ENCODE measurements at places on chromosomes 11 and 22. TPM values are rescaled to one million over a fixed set of nuclear protein-coding genes. Genes with fewer than 3 reads are reported as not detected.

DNA sequence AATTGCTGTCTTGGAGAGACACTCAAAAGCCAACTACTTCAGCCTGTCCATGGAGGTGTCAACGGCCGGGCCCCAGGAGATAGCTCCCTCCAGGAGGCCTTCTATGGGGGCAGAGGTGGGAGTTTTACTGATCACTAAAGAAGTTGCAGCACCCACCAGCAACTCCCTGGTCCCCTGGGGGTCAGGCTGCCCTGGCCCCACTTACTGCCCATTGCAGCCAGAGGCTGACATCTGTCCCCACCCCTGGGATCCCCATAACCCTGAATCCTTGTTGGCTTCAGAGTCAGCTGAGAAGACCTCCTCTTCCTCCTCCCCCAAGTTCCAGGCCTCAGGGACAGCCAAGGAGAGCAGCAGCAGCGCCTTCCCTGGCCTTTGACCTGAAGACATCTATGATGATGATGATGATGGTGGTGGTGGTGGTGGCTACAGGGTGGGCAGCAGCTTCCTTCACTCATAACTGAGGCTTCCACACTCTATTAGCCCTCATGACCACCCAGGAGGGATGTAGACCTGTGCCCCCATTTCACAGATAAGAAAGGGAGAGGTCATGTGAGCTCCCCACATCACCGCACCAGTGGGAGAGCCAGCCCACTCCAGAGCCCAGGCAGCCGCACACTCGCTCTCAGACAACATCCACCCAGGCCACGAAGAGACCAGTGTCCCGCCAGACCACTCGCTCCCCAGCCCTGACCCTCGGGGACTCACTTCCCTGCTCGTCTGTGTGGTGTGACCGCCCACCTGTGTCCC, 43.8 kb upstream of the FGF3 start:
- no peak for DNase-seq

- DNase-seq, result no peak
Measured at GRCh38 chr11:112871909-112872500, 89.2 kb upstream of the NCAM1 start.

TMPRSS5 gene
- under 0.01 TPM for total RNA-seq

- no peak for DNase-seq
Measured at GRCh38 chr11:83957038-83957900, 671.1 kb upstream of the CCDC90B start.

DNA sequence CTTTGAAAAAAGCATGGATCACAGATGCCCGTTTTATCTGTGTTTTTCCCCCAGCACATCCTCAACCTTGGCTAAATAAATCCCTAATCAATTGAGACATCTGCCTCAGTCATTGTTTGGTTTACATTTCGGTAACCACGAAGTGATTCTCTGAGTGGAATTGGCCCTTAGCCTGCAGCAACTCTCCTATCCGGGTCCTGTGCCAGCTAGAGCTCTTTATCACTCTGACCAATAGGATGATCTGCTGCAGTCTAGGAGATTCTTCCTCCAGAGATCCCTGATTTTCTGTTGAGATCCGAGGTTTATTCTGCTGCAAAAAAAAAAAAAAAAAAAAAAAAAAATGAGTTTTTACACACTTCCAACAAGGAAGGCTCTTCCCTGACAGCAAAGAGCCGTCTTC, 137.3 kb downstream of the KCNA4 start:
- no peak for DNase-seq

CCDC89 gene
- total RNA-seq, result not detected

GRCh38 chr11:40384991-40385390, 1074.5 kb downstream of the LRRC4C start:
- DNase-seq, result peak; percentile 79

DNA sequence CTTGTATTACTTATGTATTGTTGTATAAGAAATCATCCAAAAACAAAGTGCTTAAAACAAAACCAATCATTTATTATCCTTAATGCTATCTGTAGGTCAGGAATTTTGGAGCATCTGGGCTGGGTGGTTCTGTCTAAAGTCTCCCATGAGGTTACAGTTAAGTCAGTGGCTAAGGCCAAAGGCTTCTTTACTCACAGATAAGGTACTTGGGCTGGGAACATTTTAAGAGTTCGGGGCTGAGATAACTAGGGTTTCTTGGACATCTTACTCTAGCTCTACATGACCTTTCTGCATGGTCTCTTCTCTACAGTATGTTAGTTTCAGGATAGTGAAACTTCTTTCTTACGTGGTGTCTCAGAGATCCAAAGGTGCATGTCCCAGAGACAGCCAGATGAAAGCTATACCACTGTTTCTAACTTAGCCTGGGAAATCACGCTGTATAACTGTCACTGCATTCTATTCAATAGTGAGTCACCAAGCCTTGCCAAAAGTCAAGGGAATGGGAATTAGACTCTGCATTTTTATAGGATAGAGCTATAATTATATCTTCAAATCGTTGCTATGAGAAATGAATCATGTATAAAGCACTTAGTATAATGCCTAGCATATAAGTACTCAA, 29.6 kb downstream of the SOX6 start:
- DNase-seq, result no peak

DNA sequence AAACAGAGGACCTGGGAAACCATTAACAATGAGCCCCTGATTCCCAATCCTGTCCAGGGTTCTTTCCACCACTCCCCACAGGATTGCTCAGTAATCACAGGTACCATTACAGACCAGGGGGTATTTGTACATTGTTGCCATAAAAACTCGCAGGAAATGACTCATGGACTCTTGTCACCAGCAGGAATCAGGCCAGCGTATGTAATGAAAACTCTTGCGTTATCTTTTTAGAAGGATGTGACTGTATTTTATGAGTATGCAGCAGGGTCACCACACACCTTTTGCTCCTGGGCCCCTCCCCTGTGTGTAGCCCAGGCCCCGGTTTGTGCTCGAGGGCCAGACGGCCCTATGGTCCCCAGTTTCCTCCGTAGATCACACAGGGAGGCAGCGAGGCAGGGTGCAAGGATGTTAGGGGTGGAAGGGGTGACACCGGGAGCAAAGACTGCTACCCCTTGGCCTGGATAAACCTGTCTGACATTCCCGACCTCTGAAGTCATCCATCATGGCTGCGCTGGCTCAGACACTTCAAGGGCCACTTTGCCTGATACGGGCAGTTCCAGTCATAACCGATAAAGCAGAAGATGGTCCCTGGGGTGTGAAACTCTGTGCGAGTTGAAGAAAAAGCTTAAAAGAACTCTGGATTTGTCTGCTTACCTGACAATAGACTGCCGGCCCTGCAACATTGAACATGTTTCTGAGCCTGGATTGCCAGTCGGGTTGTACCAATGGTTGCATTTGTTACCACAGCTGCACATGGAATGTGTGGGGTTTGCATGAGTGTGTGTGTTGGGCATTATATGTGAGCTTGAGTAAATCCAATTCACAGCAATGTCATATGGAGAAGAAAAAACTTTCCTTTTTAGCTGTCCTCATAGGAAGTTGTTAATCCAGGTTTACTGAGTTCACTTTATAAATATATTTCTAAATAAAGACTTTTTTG, 56.9 kb downstream of the MICAL2 start:
- peak; percentile 98 for DNase-seq

- peak; percentile 76 for DNase-seq
Measured at GRCh38 chr22:46737976-46738646, at the start of gene CERK. CERK (minus strand) TSS chr22:46738252; CDS start chr22:46738148, 104 bp downstream.

GRCh38 chr11:36373016-36374010, 77.2 kb downstream of the PRR5L start:
- no peak for DNase-seq

ROM1 gene
- total RNA-seq, result 2.4 TPM

ADM2 gene
- total RNA-seq, result 0.99 TPM

DNA sequence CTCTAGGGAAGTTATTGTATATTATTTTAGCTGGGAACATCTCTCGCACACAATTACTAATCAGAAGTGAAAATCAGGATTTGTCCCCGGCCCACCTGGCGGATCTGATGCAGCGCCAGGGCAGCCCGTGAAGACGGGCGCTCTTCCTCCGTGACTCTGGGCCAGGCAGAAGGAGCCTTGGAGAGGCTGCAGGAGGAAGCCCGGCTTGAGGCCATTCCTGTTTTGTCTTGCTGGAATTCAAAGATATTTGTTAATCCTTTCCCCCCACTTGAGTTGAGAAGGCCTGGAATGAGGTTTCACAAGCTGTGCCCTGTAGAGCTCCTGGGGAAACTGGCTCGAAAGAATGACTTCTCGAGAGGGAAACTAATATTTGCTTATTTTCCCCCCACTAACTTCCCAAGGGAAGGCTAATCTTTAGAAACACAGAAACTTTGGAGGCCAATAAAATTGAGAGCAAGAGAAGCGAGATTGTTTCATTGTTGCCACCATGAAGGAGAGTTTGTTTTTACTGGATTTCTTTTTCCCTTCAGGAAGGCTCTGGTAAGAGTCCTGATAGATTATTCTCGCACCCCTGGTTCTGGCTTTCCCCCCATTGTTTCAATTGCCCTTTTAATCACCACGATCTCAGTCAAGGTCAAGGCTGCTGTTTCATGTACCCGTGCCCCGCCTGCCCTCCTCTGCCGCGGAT, 92.8 kb upstream of the SEPTIN5 start:
- DNase-seq, result no peak

DNA sequence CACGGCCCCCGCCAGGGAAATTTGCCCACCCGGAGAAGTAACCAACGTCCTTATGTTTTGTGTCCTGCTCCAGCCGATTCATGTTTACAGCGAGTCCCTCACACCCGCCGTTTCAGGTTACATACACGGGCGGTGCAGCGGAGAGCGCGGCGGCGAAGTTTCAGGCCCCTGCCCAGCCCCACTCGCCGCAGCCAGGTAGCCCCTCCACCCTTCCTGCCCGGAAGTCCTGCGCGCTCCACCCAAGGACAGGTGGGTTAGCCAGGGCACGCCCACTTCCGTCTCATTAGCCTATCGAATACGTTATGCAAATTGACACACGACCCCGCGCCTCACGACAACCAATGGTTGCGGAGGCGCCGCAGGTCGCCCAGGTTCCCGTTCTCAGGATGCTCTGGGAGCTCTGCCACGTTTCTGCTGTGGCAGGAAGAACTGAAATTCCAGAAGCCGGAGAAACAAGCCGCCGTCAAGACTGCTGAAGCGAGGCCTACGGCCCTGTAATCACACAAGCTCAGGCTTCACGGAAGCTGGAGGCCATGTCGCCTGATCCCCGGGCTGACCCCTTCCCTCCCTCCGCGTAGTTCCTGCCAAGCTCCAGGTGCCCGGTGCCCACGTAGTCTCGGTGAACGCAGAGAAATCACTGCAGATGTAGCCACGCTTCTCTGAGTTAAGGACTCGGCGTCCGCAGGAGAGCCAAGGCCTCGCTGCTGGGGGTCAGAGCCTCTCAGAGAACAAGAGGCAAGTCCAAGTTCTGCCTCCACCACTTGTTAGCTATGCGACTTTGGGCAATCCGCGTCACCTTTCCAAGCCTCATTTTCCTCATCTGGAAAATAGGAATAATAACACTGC, 22.4 kb upstream of the MYH9 start:
- peak; percentile 32 for DNase-seq

DNA sequence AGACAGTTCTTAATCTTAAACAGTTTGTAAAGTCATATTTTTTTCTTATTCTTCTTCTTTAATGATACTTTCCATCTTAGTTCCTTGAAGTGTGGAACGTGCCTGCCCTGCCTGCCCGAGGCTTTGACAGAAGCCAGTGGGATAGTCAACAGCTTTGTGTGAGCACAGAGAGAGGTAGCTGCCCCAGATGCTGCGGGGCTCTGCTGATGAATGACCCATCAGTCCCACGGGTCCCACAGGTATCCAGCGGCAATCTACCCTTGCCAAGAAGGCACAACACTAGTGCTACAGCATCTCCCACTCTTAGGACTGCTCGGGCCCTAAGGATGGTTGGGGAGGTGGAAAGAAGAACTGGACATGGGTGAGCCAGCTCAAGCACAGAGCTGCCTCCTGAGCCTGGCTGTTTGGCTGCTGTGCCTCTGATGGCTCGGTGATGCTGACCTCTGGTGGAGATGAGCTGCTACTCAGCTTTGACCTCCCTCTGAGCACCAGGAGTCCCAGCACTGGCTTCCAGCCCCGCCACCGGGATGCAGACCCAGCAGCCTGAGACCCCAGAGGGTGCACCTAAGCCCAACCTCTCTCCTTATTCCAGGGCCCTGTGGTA, 11.8 kb upstream of the APLNR start:
- peak; percentile 80 for DNase-seq

OR8D1 gene
- not detected for total RNA-seq

EP300 gene
- total RNA-seq, result 20.9 TPM

DNA sequence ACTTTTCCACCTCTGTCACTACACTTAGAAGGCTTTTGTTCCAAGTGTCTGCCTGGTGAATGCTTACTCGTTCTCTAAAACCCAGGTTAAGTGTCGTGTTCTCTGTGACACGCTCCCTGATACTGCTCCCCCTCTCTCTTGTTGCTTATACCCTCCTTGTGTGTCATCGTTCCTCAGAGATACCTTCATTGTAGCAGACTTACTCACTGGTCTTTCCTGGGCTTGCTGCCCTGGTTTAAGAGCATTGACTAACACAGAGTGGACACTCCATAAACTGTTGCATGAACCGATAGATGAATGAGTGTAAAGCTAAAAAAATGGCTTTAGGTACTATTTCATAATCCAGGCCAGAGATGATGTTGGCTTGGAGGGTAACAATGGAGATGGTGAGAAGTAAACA, 171.3 kb downstream of the GRIK4 start:
- DNase-seq, result no peak

MIF gene
- 331 TPM for total RNA-seq
